Activated CD8-positive, alpha-beta memory T cell treated with anti-CD3 and anti-CD28 coated beads, Interleukin-2, amount 50 U/mL, for 48 hours (primary cell): ENCODE measurements at places on chromosomes 13 and 19.
A peak's percentile ranks its signal among the peaks of the same experiment; 100 is the strongest.

- no peak for DNase-seq
These were observed 12.5 kb downstream of the CEACAM3 start for GRCh38 chr19:41808663-41809566.

- no peak for DNase-seq
These were observed 135.1 kb downstream of the GPC6 start for GRCh38 chr13:93361703-93362102.

- no peak for DNase-seq
These were observed 3.8 kb downstream of the TNNI3 start for GRCh38 chr19:55153652-55154264.

- no peak for DNase-seq
These were observed 14.7 kb downstream of the CDX2 start for GRCh38 chr13:27954406-27954851.

- DNase-seq, result no peak
These were observed 1.0 kb downstream of the MIA start for GRCh38 chr19:40776364-40776763.

DNA sequence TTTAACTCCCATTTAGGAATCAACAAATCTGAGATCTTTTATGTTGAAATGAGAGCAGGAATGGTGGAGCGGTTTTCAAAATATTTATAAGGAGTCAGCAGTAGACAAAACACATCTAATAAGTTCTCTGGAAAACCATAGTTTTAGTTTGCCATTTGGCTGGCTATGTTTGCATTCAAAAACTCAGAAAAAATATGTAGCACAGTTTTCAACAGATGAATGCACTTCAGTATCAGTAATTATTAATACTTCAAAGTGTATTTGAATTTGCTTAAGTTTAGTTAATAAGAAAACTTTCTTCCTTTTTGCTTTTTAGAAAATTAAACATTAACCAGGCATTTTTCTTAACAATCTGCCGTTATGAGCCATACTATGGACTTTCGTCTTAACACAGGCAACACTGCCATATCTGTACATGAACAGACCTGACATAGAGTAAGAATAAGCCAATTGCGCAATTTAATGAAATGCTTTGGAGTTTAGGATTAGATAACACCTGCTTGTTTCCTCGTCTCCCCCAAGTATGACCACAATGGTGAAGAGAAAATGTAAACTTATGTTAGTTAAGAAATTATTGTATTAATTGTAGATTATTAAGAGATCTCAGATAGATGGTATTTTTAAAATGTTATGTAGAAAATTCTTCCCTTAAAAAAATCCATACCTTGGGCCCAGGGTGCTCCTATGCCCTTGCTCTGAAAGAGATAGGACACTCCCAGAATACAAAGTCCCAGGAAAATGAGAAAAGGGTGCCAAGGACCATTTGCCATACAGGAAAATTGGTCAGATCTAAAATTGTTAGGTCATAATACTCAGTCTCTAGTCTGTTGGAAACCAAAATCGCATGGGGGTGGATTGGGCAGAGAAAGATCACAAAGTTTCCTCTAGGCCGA, 552.3 kb upstream of the ARGLU1 start:
- DNase-seq, result no peak

- no peak for DNase-seq
These were observed 89.9 kb downstream of the COL4A2 start for GRCh38 chr13:110396913-110397381.

DNA sequence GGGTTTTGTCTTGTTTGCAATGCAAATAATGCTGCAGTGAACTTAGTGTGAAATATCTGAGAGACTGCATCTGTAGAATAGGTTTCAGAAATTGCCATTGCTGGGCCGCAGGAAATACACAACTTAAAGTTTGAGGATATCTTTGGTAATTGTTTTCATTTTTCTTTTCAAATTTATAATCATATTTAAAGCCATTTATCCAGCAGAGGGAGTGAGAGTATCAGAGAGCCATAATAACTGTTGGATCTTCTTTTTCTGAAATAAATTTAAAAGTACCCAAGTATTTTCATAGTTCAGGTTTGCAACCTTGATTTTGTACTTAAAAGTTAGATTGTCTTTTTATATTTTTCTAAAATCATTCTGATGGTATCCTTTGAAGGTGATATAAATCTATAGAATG, 99.4 kb downstream of the ZMYM2 start:
- DNase-seq, result no peak

GRCh38 chr19:50728084-50728737, 5.0 kb downstream of the CLEC11A start:
- DNase-seq, result peak; percentile 90

- DNase-seq, result no peak
These were observed 35.6 kb downstream of the CYP2F1 start for GRCh38 chr19:41149831-41150230.

- peak; percentile 72 for DNase-seq
These were observed 4.4 kb upstream of the TMEM272 start for GRCh38 chr13:51849145-51850101.

- DNase-seq, result no peak
These were observed 56.5 kb downstream of the ARHGEF7 start for GRCh38 chr13:111171629-111172028.

GRCh38 chr19:50331221-50331993, 2.2 kb upstream of the KCNC3 start:
- no peak for DNase-seq

DNA sequence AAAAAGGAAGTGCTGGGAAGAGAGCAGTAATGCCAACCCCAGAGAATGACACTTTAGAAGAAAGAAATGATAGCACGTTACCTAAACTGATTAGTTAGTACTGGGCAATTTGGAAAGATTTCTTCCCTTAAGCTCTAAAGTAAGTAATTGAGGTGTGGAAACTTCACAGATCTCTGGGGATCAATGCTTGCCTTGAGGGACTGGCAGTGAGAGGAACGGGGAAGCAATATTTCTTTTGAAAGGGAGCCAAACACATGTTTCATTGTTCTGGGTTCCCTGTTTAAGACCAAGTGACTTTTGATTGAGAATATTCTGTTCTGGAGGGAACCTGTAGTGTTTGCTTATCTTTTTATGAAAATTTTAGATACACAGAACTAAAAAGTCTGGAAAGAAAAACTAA, 190.5 kb downstream of the NDFIP2 start:
- DNase-seq, result no peak

DNA sequence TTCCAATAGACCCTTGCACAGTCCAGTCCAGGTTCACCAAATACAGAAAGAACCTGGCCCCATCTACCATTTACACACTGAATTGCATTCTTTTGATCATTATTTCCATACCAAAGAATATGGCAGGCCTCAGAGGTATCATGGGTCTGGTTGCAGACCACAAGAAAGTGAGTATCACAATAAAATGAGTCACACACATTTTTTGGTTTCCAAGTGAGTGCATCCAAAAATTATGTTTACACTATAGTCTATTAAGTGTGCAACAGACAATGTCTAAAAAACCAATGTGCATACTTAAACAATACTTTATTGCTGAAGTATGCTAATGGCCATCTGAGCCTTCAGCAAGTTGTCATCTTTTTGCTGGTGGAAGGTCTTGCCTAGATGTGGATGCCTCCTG, 105.3 kb downstream of the SPACA7 start:
- no peak for DNase-seq

- DNase-seq, result peak; percentile 74
These were observed 4.2 kb downstream of the PRR36 start for GRCh38 chr19:7869910-7870511.
